NCI-H2081 (cell line): ENCODE measurements at places on chromosomes 1 and 21.

- no peak for DNase-seq
Measured at GRCh38 chr1:18939398-18940302, 16.8 kb downstream of the IFFO2 start.

DNA sequence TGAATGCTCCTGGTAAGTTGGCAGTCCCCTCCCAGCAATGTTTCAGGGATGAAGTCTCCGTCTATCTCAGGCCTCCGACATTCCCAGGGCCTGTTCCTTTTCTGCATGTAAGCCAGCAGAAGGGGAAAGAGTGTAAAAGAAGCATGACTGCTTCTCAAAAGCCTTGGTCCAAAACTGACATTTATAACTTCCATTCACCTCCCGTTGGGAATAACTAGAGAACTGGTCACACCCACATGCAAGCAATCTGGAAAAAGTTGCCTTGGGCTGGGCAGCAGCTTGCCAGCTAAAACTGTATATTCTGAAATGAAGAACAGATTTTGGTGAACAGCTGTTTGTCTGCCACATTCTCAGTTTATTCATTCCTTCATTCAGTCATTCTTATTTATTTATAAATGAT lies 24.2 kb upstream of the NPL start:
- no peak for DNase-seq

DNA sequence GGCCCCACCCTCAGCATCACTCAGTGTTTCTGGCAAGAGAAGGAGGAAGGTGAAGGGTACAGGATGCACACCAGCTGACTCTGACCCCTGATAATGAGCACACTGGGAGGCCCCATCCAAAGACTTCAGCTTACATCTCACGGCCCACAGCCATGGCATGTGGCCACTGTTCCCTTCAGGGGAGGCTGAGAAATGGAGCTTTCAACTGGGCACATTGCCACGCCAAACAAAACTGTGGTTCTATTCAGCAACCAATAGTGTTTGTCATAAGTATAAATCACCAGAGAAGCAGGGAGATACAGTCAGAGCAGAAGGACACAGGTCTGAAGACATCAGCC lies 12.7 kb upstream of the TRAF3IP3 start:
- peak; percentile 67 for DNase-seq

DNA sequence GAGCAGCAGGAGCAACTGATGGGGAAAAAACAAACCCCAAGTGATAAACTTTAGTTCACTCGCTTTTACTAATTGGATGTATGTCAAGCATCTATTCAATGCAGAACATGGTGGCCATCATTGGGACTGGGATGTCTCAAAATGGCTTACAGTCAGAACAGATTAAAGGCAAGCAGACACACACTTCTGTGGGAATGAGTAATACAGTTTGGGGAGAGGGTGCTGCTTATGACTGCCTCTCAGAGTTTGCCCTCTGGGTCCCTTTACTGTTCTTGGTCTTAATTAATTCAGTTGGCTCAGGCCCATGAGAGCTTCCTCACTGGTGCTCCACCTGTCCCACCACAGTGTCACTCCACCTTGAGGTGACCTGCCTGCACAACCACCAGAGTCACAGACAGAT lies 119.5 kb downstream of the TBX19 start:
- no peak for DNase-seq

- DNase-seq: no peak
Measured at GRCh38 chr1:222914861-222915632, 100.2 kb downstream of the DISP1 start.
